ENCODE measurements at places on chromosomes 5 and 9.
A peak's percentile ranks its signal among the peaks of the same experiment; 100 is the strongest.

- no peak for DNase-seq
Measured at GRCh38 chr5:27312291-27312893, 274.0 kb upstream of the CDH9 start.

- DNase-seq: no peak
Measured at GRCh38 chr9:135037521-135038250, 49.8 kb upstream of the OLFM1 start.

GRCh38 chr9:115250621-115251032 lies 132.7 kb upstream of the TNC start:
- DNase-seq: peak; percentile 99

DNA sequence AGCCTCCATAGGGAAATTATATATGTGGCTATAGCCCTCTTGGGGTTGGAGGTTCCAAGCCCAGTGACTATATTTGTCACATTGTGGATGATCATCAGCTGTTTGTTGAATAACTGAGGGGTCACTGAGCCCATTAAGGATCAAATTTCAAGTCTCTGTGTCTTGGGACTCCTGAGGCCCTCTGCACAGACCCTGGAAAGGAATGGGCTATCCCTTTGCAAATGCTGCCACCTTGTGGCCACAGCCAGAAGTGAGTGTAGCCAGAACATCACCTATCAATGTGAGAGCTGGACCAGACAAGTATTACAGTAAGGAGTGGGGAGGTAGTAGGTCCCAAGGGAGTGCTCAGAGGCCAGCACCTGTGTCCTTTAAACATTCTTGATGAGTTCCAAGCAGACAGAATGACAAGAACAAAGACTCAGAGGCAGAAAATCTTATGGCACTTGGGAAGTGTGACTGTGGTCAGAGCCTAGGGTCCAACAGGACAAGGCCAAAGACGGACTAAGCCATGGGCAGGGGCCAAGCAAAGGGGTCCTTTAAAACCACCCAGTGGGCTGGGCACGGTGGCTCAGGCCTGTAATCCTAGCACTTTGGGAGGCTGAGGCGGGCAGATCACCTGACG lies 8.2 kb downstream of the RPP25L start:
- peak; percentile 62 for DNase-seq

DNA sequence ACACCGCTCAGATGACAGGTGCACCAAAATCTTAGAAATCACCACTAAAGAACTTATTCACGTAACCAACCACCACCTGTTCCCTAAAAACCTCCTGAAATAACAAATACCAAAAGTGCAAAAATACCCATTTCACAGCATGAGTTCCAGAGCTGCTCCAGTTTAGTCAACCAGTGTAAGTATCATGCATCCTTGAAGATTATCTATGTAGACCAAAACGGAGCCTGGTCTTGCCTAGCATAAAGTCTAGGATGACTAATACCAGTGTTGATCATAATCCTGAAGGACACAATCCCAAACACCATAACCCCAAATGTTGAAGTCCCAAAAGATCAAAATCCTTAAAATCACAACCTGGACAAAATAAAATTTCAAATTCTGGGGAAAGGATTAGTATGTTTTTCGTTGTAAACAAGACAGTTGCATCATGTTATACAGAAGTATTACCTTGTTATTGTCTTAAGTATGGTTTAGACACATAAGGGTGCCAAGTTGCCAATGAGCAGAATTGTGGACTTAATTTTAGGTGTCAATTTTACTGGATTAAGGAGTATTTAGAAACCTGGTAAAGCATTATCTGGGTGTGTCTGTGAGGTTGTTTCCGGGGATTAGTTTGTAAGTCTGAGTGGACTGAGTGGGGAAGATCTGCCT lies 18.1 kb downstream of the VCP start:
- DNase-seq: no peak

- no peak for DNase-seq
Measured at GRCh38 chr5:45696206-45696836, at the start of gene HCN1. TSS of gene HCN1 (minus strand) at chr5:45696380.

GRCh38 chr9:27717991-27718390 lies 144.7 kb upstream of the C9orf72 start:
- DNase-seq: no peak

DNA sequence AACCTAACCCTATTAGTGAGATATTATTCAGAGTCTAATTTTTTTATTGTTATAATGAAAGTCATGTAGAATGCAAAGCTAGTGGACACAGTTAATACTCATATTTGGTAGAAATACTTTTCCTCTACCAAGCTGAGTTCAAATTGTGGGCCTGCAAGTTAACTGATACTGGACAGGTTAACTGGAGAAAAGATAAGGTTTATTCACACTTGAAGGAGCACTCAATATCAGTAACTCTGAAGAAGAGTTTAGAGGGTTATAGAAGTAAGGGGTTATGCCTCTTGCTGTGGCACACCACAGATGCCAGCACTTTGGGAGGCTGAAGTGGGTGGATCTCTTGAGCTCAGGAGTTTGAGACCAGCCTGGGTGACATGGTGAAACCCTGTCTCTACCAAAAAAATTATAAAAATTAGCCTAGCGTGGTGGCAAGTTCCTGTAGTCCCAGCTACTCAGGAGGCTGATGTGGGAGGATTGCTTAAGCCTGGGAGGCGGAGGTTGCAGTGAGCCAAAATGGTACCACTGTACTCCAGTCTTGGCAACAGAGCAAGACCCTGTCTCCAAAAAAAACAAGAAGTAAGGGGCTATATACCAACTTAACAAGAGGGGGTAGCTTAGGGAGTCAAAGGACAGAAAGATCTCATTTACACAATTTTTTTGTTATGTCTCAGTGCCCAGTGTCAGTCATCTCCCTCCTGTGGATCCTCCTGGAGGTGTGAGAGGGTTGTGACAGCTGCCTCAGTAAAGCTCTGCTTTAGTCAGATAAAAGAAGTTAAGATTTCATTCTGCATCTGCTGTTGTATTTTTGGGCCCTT lies 121.2 kb upstream of the GRHPR start:
- no peak for DNase-seq

GRCh38 chr9:99822109-99822805 lies 572 bp downstream of the NR4A3 start:
- peak; percentile 35 for DNase-seq

- no peak for DNase-seq
Measured at GRCh38 chr5:140998921-140999410, 32.7 kb downstream of the PCDHAC2 start.

DNA sequence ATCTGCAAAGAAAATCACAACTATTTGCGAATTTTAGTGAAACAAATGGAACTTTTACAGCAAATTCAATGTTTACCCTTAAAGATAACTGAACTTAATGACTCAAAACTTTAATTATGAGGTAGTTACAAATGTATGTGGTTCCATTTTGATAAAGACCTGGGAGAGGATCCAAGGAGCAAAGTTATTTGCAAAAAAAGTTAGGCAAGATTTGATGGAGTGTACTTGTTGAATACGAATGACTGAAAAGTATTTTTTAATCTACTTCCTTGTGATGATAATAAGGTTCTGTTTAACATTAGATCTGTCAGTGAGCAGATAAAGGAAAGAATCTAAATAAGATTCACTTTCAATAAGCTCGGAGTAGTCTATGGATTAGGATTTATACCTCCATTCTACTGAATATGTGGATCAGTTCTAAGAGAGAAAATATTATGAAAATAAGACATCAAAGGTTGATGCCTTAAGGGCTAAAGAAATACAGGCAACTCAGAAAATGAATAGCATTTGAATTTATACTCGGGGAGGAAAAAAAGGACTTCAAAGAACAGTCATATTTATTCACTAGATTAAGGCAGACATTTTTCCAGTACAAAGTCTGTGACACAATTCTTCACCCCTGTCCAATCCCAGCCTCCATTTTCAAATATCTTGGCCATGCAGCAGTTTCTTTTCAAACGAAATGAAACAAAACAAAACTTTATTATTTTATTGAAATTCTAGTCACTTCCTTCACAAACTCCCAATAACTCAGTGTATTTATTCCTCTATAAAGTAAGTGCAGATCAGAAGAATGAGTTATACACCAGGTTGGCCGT lies 199.8 kb downstream of the PDE4D start:
- DNase-seq: no peak

GRCh38 chr5:147509041-147509709 lies 693 bp downstream of the DPYSL3 start:
- peak; percentile 36 for DNase-seq

GRCh38 chr9:70954126-70954525 lies 167.3 kb downstream of the TRPM3 start:
- DNase-seq: peak; percentile 92

GRCh38 chr5:76401801-76402250 lies 1.3 kb upstream of the IQGAP2 start:
- DNase-seq: no peak

DNA sequence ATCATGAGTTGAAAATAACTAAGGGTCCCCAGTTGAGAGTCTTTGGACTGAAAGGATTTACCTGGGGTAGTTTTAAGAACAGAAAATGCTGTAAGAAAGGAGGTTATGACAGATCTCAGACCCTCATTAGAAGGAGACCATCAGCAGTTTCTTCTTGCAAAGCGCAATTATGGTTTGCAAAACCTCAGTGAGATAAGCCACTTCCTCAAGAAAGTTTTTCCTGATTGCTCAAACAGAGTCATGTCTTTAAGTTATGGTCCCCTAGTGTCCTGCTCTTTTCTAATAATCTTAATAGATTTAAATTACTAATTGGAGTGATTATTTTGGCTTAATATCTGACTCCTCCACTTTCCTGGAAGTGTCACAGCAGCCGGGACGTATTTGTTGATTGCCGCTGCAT lies 293.2 kb upstream of the KLF4 start:
- no peak for DNase-seq

- no peak for DNase-seq
Measured at GRCh38 chr9:33943389-33943788, 105.3 kb downstream of the UBAP2 start.

DNA sequence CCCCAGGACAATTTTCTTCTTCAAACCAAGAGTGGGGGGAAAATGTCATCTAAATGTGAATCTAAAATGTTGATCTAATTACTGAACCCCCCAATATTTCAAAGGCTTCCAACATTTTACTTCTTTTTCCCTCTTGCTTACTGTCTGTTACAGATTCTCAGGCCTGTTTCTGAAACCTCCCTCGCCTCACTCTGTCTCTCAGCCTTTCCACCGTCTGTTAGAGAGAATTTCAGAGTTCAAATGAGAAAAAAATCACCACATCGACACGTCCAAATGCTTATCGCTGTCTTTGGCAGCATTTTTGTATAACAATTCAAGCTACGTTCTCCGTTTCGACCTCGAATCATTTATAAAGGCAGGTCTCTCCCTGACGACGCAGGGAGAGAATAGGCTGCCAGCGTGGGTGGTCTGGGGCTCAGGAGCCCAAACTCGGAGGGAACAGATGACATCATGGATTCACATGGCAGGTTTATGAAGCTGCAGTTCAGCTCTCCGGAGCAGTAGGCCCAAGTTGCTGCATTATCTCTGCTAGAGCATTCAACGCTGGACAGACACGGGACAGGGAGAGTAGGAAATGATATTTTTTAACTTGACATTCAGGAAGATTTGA lies 139.8 kb downstream of the GAS1 start:
- DNase-seq: no peak

GRCh38 chr5:10276691-10277090 lies 26.6 kb downstream of the CCT5 start:
- DNase-seq: no peak

DNA sequence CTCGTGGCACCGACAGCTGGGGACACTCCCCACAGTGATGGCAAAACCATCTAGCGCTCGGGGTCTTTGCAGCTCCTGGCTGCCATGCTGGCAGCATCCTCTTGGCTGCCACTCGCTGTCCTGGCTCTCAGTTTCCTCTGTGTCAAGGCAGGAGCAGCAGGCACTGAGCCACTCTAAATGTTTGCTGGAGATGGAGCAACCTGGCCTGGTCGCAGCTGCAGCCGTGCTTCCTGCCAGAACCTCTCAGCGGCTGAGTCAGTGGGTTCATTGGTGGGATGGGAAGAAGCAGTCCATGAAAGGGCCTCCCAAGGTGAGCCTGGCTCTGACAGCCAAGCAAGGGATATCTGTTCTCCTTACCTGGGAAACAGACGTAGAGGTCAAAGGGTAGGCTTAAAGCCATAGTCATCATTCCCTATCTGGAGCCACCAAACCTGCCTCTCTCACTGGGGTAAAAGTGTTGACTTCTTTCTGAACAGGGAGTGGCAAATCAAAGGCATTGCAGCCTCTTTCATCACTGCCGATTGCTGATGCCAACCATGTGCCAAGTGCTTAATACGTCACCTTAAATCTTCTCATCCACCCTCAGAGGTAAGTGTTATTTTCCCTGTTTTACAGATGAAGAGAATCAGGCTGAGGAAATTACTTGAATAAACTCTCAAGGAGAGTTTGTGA lies 304.8 kb upstream of the ZNF462 start:
- DNase-seq: no peak

DNA sequence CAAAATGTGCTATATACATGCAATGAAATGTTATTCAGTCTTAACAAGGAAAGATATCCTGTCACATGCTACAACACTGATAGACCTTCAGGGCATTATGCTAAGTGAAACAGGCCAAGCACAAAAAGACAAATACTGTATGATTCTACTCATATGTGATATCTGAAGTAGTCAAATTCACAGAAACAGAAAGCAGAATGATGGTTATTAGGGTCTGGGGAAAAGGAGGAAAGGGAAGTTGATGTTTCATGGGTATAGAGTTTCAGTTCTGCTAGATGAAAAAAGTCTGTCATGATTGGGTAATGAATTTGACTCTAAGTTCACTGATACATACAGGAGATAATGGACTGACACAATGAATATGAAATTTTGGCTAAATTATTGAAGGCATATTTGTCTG lies 11.2 kb upstream of the RIC1 start:
- DNase-seq: no peak

DNA sequence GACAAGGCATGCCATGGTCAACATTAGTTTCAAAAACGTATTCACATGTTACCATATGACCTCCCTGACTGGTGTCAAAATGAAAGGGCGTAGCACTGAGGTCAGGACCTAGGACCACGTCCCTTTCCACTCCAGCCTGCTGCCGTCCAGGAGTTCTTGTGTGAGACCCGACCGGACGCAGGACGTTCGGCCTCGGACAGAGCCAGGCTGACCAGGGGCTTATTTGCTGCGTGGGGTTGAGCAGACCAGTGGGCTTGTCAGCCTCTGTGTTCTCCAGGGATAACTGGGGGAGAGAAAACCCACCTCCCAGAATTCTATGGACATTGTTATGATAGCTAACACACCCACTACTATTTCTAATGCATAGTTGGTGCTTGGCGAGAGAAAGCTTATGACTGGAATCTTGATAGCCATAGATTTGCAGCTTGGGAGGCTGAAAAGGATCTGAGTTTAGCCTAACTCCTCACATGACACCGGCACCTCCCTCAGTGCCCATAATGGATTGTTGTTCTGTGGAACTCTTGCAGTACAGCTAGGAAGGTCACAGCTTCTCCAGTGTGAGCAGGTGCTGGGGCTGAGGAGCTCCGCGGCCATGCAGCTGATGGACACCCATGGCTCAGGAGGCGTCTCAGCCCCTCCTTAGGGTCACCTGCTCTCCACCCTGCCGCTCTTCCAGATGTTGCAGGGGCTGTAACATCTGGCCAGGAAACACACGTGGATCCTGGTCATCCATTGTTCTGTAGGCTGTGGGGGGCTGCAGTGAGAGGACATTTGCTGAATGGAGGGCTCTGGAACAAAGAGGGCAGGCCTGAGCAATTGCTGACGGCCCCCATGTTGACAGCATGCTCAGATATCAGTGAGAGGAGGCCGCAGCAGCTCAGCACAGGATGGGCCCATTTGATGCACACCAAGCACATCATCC lies 368.4 kb downstream of the IRX2 start:
- DNase-seq: no peak

Data from LHCN-M2 (cell line).